CD4-positive, alpha-beta T cell treated with Interleukin-17A for 1 hour (primary cell): ENCODE measurements at places on chromosomes 4 and X.

DNA sequence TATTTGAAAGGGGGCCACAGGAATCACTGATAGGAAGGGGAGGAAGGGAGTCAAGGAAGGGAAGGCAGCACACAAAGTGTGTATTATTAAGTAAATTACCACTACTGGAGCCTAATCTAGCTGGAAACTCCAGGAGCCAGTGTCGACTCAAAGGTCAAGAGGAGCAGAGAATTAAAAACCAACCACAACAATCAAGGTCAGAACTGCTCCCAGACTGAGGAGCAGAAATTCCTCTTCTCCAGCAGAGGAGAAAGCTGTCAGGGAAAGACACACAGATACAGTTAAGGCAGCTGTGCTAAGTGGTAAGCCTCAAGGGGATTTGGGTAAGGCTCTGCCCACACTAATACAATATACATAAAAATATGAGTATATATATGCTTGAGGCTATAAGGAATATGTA lies 87.5 kb upstream of the PTPN13 start:
- no peak for DNase-seq

DNA sequence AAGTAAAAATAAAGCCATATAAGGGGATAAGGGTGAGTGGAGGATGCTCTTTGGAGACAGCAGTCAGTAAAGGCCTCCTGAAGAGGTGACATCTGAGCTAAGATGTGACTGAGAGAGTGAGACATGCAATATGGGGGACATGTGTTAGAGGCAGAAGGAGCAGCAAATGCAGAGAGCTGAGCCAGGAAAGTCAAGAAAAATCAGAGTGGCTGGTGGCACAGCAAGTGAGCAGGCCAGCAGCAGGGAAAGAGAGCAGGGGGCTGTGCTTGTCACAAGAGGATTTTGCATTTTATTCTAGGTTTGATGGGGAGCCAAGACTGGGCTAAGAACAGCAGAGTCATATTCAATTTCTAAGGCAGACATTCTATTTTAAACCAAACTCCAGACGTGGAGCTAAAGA lies 394.5 kb downstream of the KCNIP4 start:
- no peak for DNase-seq

- no peak for DNase-seq
These were observed 18.6 kb upstream of the SETD7 start for GRCh38 chr4:139574641-139575040.

DNA sequence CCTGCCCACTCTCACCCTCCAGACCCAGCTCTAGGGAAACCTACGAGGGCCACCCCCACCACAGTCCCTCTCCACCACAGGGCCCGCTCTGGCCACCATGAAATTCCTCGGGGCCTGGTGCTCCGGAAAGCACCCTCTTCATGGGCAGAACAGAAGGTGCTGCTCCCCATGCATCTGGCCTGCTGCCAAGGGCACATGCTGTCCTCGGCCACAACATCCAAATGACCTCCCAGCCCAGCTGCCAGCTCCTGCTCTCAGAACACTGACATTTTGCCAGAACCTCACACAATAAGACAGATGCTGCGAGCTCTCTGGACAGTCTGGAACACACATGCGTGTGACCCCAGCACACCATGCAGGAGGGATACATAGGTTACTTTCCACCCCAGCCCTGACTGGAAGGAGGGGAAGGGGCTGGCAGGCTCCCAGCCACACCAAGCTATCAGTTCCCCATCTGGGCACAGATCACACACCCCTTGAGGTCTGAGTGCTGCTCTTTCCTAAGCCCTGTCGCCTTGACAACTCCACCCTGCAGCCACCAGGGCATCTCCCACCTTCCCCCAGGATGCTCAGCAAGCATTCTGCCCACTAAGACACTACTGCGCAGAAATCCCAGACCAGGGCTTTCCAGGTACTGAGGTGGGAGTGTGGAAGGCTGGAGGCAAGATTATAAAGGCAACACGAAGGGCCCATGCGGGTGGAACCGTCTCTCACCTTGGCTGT lies 5.8 kb downstream of the CCNQ start:
- DNase-seq: no peak

DNA sequence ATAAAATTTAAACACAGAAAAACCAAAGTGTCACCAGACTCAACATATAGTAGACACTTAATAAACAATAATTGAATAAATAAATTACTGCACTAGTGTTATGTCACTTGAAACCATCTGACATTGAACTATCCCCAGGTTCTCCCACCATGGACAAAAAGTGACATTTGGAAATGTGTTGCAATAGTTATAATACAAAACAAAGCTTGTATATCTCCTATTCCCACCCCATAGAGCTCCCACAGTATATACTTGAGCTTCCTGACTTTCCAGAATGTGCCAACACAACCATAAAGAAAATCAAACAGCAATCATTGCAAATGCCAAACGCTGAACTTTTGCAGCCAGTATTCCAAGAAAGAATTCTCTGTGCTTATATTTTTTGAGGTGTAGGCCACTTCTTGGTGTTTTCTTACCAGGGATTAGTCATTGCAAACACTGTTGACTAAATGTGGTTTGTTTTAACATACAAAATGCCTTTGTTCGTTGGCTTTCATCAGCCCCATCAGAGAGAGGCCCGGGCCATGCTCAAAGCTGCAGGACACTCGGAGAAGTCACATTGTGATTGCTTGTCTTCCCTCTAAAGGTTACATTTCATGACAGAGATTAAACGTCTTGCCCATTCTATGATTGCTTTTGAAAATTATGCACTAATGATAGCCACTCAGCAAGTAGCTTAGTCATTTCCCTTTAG lies 33.8 kb downstream of the PPARGC1A start:
- no peak for DNase-seq

GRCh38 chr4:83315341-83315870 lies 19.2 kb downstream of the HPSE start:
- no peak for DNase-seq

DNA sequence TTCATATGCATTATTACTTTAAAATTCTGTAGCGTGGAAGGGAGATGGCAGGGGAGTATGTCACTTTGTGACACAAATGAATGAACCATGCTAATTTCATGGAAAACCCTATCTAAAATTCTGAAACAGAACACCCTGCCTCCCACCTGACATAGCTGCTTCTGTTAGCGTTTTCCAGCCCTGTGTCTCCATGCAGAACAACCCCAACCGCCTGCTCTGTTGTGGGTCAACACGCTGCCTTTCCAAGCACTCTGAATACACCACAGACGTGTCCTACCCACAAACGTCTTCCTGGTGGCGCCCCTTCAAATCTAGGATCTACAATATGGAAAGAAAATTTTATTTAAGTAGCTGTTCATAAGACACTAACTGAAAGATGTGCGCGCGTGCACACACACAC lies 238.6 kb downstream of the TRIML1 start:
- DNase-seq: no peak

DNA sequence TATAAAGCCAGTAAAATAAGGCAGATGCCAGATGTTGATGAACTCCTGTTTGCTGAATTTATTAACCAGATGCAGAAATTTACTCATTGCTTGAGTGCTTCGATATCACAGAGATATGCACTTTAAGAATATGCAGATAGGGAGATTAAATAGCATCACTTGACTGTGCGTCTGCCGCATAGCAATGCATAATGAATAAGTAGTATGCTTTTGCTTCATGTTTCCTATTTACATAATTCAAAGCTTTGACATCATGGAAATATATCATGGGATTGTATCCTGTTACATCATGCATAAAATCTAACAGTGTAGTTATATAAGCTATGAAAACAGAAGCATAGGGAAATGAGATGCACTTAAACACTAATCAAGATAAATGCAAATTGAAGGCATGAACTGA lies 45.9 kb downstream of the VEGFC start:
- no peak for DNase-seq

- no peak for DNase-seq
These were observed 12.3 kb upstream of the TIGD2 start for GRCh38 chr4:89099034-89099433.

- no peak for DNase-seq
These were observed 3.3 kb upstream of the RAB33B start for GRCh38 chr4:139450586-139450985.

DNA sequence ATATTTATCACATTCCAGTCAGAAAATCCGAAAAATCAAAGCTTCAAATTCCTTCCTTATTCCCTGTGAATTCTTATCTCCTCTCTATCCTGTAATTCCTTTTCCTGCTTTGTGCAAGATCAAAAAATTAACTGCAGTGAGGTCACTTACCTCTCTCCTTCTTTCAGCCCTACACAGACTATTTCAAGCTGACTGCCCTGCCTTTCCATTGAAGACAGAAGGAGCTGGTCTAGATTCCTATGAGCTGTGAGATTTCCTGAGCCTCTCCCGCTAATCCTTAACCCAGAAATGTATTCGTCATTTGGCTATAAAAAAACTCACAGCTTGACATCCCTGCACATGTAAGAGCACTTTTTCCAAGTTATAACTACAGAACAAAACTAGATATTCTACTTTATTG lies 26.6 kb downstream of the TRIML2 start:
- DNase-seq: no peak

GRCh38 chr4:160423879-160424451 lies 1321.1 kb downstream of the RAPGEF2 start:
- DNase-seq: no peak

DNA sequence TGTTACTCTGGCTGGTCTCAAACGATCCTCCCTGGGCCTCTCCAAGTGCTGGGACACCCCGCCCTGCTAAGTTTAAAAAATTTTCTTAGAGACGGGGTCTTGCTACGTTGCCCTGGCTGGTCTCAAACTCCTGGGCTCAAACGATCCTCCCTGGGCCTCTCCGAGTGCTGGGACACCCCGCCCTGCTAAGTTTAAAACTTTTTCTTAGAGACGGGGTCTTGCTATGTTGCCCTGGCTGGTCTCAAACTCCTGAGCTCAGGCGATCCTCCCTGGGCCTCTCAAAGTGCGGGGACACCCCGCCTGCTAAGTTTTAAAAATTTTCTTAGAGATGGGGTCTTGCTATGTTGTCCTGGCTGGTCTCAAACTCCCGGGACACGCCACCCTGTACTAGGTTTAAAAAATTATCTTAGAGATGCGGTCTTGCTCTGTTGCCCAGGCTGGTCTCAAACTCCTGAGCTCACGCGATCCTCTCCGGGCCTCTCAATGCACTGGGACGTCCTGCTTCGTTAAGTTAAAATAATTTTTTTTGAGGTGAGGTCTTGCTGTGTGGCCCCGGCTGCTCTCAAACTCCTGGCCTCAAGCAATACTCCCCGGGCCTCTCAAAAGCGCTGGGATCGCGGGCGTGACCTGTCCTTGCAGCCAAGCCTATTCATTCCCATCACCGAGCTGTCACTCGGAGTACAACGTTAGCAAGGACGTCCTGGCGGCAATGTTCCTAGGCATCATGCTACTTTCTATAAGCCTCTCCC lies 1.1 kb downstream of the SLC25A6 start:
- no peak for DNase-seq

GRCh38 chrX:114134465-114134864 lies 449.4 kb upstream of the HTR2C start:
- no peak for DNase-seq

DNA sequence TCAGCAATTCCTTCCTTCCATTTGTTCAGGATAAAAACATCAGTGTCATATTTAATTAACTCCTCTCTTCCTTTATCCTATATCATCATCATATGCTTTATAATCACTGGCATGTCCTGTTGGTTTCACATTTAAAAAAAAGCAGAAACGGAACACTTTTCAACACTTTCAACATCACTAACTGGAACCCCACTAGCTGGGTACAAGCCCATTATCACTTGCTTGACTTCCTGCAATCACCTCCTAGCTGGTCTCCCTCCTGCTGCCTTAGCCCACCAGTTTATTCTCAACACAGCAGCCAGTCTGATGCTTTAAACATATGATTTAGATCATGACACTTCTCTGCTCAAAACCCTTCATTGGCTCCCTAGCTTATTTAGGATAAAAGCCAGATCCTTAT lies 116.4 kb upstream of the LSM6 start:
- peak; percentile 2 for DNase-seq

DNA sequence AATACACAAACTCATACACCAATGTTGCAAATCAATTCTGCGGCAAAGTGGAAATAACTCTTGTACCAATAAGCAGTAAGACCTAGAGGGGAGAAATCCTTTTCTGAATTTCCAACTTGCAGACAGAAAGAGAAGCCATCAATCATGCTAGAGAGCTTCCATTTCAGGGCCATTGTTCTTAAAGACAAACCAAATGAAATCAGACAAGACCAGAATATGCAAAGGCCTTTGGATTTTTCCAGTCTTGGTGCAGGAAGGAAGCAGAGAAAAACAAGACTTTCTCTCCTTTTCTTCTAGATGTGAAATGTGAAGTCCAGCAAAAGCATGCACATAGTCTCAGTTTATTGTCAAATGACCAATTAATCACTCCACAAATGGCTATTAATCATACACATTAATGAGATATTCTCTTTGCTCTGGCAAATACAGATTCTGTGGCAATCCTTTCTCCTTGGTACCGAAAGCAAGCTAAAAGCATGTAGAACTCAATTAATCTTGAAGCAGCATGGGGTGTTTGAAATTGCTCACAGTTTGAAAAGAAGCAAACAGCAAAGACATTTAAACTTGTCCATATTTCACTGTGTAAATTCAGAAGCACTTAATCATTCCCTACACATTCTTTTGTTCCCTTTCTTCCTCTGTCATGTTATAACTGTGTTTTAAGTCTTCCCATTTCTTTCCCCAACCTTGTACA lies 466.1 kb downstream of the GPAT3 start:
- DNase-seq: no peak

- no peak for DNase-seq
These were observed 449.1 kb upstream of the SMIM31 start for GRCh38 chr4:164304861-164305260.

- no peak for DNase-seq
These were observed 27.4 kb upstream of the PLAC1 start for GRCh38 chrX:134685668-134686067.

DNA sequence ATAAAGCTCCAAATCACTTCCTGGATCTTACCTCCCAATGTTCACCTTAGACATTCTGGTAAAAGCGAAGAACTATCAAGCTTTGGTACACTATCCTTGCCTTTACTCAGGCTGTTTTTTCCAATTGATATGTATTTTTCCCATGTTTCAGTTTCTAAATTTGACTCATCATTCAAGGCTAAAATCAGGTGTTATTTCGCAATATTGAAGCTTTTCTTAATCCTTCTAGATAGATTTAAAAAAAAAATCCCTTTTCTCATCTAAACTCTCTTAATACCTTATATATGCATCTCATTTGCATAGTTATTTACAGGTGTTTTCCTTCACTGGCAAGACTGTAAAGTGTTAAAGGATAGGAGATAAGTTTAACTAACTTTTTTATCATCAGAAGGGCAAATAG lies 608.1 kb upstream of the FAM241A start:
- no peak for DNase-seq

- no peak for DNase-seq
These were observed 169.8 kb downstream of the CLCN4 start for GRCh38 chrX:10326578-10326977.

DNA sequence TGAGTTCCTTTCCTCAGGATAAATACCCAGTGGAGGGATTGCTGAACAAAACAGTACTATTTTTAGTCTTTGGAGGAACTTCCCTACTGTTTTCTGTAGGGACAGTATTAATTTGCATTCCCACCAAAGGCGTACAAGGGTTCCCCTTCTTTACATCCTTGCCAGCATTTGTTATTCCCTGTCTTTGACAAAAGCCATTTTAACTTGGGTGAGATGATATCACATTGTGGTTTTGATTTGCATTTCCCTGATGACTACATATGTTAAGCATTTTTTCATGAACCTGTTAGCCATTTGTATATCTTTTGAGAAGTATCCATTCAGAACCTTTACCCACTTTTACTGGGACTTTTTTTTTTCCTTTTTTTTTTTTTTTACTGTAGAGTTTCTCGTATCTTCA lies 126.2 kb upstream of the ANXA10 start:
- DNase-seq: no peak

- peak; percentile 5 for DNase-seq
These were observed 1.9 kb downstream of the GASK1B start for GRCh38 chr4:158170691-158171561.

- no peak for DNase-seq
These were observed 261.5 kb downstream of the SLC7A11 start for GRCh38 chr4:137980641-137981040.
